ENCODE measurements at places on chromosomes 1 and 21.

DNA sequence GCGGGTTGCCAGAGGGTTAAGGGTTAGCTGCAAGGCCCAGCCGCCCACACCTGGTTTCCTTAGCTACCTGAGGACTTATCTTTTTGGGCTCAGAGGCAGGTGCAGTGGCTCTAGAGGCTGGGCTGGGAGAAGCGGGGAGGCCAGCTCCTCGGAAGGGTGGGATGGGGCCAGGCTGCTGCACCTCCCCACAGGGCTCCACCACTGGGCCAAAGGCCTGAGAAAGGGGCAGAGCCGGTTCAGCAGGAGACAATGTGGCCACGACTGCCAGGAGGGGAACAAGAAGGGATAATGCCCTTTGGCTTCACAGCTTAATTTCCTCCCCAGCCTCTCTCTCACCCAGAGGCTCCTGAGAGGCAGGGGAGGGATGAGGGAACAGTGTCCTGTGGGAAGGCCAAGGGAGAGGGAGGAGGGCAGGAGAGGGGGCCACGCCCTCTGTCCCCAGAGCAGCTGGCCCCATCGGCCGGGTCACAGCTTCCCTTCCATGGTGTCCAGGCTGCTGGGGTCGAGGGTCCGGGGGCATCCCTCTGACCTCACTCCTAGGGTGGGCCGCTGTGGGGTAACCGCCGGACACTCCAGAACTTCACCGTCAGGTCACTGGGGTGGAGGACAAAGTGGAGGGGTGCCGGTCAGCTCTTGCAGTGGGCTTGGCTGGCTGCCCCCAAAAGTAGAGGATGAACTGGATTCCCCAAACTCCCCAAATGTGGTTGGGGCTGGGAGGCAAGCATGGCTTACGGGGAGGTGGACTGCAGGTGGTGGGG is 50.4 kb downstream of the KIF21B start:
- no peak for DNase-seq

- no peak for DNase-seq
Measured at GRCh38 chr21:46212721-46213484, 15.7 kb downstream of the LSS start.

GRCh38 chr1:12448746-12449177 is 169.2 kb downstream of the DHRS3 start:
- DNase-seq: no peak

DNA sequence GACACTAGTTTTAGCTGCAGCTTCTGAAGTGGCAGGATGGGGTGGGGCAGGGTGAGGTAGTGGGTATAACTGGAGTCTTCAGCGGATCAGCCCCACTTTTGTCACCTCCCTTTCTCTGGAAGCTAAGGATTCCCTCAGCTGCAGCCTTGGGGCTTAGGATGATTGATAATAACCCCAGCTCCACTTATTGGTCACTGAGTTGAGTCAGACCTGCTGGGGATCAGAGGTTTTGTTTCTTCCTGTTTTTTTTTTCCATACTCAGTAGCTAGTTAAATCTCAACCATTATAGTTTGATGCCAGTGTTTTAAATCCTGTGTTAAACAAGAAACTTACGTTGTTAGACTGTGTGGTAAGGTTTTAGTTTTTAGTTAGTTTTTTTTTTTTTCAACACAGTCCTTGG is 57.2 kb downstream of the LAMC1 start:
- DNase-seq: no peak

DNA sequence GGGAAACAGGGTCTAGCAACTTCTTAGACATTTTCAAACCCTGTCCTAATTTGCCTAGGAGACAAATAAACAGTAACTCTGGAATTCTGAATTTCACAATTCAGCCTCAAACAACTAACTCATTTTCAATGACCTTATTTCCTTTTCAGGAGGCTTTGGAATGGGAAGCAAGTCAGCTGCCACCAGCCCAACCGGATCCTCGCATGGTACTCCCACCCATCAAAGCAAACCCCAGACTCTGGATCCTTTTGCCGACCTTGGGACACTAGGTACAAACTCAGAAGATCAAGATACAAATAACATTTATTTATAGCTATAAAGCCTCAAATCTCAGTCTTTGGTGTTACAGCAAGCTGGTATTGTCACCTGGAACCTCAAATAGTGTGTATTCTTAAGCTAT is 18.9 kb upstream of the LEPR start:
- DNase-seq: no peak

DNA sequence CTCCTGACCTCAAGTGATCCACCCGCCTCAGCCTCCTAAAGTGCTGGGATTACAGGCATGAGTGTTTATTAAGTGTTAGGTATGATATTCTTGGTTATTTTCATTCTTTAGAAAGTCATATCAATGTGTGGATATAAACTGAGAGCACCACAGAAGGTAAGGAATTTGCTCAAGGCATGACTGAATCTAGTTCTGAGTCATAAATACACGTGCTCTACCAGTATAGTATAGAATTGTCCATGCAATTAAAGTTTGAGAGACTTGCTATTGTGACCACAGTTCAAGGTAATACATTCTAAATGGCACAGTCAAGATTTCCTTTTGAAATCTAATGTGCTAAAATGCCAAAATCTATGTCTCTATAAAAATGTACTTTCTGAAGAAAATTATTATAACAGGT is 401.1 kb upstream of the CHRM3 start:
- no peak for DNase-seq

DNA sequence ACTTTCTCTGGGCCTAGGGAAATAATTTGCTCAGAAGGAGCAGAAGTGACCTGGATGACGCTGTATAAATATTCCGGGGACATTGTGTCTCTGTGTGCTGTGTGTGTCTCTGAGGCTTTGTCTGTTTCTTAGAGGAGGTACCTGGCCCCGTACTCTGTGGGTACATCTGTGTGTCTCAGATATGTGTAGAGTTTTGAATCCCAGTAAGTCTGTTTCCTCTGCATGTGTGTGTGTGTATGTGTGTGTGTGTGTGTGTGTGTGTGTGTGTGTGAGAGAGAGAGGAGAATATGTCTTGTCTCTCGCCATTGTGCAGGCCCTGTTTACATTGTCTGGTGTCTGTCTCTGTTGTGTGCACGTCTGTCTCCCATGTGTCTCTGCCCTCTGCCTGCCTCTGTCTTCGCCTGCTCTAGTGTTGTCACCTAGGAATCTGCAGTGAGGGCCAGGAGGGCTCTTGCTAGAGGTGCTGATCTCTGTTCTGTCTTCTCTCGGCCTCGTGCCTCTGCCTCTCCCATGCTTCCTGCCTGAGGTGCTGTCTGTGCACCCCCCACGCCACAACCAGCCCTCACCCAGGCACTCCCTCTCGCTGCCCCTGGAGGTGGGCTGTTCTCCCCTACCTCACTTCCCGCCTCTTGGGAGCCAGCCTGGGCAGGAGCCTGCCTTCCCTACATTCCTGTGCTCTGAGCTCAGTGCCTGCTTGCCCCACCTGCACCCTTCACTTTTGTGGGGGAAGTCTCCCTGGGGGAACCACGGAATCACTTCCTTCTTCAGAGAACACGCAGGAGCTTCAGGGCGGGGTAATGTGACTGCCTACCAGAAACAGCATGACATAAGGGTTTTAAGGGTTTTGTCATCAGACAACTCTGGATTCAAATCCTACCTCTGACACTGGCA is 5.9 kb downstream of the MAP7D1 start:
- peak; percentile 73 for DNase-seq

DNA sequence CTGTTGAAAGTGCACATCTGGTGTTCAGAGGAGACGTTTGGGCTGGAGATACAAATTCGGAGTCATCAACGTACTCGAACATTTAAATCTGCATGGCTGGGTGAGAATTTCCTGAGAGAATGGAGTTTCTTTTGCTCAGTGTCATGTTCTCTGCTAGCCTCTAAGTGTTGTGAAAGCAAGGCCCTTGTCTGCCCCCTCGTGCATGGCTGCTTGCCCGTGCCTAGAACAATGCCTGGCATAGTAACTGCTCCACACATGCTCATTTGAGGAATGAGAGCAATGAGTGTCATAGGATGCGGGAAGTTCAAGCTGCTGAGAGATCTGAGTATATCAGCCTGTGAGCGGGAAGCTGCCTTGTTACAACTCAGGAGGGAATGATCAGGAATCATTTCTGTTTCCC is 171.1 kb upstream of the CSF3R start:
- DNase-seq: no peak

DNA sequence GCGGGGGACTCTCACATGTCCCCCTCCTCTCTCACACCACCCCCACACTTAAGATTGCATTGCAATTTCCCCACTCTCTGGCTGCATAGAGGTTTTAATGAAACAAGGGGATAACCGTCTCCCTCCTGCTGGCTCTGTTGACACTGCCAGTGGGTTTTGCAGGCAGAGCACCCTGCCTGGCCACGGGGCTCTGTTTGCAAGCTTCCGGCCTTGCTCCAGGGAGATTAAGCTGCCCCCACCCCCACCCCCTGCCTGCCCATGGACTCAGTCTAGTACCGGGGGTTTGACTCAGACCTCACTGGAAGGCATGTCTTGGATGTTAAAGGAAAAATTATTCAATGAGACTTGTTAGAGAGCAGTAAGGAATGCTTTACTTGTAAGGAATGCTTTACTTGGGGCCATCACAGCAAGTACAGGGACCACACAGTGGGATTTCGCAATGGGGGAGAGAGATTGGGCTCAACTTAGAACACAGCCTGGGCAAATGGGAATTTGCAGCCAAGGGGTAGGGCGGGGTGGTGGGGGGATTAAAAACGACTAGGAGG is 101.0 kb downstream of the AJAP1 start:
- DNase-seq: no peak

GRCh38 chr21:44263221-44263760 is 1.6 kb upstream of the DNMT3L start:
- DNase-seq: no peak

GRCh38 chr1:75615613-75616435 is 4.9 kb upstream of the SLC44A5 start:
- no peak for DNase-seq

- no peak for DNase-seq
Measured at GRCh38 chr1:163523375-163524029, 201.7 kb downstream of the NUF2 start.

- peak; percentile 25 for DNase-seq
Measured at GRCh38 chr1:53278298-53278725, 40.0 kb upstream of the MAGOH start.

GRCh38 chr1:1760345-1760650 is 18.0 kb downstream of the NADK start:
- DNase-seq: no peak

DNA sequence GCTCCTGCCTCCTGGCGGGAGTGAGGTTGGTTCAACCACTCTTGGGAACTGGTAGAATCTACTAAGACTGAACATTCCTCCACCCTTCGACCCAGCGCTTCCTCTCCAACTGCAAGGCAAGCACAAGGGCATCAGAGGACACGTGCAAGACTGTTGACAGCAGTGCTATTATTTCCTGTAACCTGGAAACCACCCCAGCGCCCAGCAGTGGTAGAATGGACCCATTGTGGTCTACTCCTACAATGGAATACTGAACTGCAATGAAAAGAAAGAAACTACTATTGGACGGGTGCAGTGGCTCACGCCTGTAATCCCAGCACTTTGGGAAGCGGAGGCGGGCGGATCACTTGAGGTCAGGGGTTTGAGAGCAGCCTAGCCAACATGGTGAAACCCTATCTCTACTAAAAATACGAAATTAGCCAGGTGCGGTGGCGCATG is 33.0 kb upstream of the TARDBP start:
- DNase-seq: no peak

- no peak for DNase-seq
Measured at GRCh38 chr1:60567256-60567655, 493.7 kb upstream of the C1orf87 start.

DNA sequence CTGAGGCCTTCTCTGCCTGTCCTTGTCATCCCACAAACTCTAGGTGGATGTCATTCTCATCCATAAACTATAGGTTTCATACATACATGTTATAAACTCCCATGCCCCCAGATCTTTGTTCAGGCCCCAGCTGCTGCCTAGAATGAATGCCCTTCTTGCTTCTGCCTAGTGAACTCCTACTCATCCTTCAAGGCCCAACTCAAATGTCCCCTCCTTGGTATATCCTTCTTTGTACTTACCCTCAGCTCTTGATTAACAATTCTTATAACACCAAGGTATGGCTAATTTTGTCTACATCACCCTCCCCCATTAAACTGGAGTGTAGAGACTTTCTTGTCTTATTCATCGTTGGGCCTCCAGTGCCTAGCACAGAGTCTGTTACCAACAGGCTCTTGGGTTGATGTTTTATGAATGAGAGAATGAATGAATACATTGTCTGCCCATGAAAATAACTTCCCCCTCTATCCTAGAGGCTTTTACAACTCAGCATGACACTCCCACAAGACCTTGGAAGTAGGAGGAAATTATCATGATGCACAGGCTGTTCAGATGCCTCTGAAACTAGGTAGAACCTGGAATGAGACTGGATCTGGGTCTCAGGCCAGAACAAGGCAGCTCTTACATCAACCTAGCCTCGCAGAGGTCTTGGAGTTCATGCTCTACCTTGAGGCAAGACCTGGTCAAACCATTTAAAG is 26.9 kb downstream of the EPHB2 start:
- DNase-seq: no peak

DNA sequence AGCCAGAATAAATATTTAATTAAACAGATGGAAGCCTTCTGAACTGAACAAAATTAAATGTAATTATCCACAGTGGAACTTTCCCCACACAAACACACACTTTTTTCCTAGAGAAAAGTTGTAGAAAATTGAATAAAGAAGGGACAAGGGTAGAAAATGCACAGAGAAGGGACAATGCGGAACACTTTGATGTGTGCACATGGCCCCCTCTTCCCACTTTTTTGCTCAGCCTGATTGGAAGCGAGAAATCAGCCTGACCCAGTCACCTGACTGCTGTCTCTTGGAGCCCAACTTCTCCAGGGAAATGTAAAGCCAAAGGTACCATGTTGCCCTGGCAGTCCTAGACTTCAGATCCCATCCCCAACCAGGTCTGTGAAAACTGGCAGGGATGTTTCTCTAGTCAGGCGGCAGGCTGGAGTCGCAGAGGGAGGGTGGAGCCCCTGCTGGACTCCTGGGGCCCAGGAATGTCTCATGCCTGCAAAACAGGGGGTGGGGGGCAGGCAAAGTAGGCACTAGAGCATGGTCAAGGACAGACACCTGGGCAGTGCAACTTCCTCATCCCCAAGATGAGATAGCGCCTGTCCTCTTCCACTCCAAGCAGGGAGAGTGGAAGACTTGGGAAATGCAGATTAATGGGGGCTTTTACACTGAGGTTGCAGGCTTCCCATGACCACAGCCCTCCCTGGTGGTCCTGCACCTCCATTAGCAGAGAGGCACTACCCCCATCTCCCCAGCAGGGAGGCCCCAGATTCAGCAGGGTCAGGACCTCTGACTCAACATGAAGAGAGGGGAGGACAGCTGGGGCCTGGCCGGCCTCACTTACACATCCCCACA is 2.8 kb downstream of the CERS2 start:
- no peak for DNase-seq

DNA sequence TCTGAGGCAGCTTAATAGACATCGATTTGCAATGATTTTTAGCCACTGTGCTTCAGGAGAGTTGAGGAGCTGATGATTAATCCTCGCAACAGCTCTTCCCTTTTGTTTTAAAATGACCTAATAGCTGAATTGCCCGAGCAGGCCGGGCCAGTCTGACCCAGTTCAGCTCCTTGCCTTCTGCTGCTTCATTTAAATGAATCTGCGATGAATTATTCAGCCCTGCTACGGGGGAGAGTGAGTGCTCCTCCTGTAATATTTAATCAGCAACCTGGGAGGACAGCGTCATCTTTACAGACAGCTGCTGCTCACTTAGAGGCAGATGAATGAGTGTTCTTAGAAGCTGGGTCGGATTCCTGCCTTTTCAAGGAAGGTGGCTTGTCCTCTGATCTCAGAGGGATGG is 325.1 kb downstream of the CAMTA1 start:
- DNase-seq: no peak

GRCh38 chr1:33168556-33169289 is 13.1 kb downstream of the TRIM62 start:
- no peak for DNase-seq
